ENCODE measurements at places on chromosomes 5 and 9. TPM values are rescaled to one million over a fixed set of nuclear protein-coding genes. Genes with fewer than 3 reads are reported as not detected.

NTRK2 gene
- total RNA-seq: 30.9 TPM

FCHO2 gene
- 41.5 TPM for total RNA-seq

DPH7 gene
- total RNA-seq: 39.5 TPM

DNA sequence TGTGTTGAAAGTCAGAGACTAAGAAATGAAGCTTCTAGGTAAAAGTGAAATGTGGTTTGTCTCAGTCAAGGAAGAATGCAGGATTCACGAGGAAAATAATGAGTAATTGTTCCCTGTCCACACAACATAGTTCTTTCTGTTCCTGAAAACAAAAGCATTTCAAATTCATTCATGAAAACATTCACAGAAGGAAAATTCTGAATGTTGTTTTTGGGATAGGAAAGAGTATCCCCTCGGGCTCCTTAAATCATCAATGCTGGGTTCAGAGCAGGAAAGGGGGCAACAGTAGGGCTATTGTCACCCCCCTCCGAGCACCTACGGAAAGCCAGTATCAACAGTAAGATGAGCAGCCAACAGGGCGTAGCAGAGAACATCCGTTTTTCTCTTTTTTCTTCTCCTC lies 769.9 kb upstream of the ADAMTS16 start:
- DNase-seq: no peak

DNA sequence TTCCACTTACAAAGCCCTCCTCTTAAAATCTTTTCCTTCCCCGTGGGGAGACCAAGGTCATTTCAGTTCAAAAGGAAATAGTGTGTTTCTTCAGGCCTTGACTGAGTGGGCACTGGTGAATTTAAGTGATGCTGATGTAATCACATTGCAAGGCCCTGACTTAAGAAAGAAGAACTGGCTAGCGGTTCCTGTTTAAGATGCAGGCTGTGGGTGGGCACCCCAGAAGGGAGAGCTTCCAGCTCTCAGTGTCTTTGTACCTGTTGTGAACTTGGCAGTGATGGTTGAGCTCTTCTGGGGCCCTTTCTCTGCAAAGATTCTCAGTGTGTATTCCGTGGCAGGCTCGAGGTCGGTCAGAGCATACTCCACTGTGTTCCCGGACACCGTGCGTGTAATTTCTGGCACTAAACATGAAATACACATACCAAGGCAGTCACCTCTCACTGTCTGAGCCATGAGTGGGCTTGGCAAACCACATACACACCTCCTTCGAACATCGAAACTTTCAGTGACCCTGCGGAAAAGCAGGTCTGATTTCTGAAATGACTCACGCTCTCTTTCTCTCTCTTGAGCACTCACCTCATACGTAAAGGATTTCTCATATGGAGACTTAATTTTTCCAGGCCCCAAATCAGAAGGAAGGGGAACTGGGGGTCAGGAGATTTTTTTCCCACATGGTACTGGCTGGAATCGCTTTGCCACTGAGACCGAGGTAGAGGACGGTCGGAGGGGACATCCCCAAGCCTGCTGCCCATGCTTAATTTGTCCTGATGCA lies 81.9 kb downstream of the TNC start:
- no peak for DNase-seq

Measured in osteocyte (in vitro differentiated cells).